HS-27A (cell line): ENCODE measurements at places on chromosomes 6 and 20.

- DNase-seq, result no peak
These were observed 305.7 kb downstream of the KIF16B start for GRCh38 chr20:16267526-16267925.

DNA sequence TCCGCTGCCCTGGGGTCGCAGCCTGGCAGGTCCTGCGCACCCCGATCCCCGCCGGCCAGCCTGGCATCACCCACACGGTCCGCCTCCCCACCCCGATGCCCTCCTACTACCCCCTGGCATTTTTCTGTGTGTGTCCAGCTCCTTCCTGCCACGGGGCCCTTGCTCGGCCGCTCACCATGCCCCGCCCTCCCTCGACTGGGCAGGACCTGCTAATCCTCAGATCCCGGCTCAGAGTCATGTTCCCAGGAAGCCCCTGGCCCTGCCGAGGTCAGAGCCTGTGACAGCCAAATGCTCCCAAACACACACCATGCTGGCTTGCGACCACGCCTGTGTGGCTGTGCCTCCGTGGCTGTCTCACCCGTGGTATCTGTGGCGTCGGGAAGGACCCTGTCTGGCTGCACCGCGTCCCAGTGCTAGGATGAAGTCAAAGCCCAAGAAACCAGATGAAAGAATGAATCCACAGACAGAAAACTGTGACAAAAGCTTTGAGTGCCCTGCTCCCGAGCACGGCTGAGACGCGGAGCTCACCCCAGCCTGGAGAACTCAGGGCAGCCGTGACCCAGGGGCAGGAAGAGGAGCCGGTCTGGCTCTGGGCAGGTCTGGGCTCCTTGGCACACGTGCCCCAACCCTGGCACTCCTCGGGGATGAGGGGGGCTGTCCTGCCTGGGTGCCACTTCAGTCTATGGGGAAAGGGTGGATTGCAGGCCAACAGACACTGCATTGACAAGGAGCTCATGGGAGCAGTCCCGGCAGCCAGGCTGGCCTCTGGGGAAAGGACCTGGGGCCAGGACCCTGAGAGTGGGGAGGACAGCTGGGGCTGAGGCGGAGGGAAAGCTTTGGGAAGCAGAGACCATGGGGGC lies 20.8 kb upstream of the SLCO4A1 start:
- DNase-seq, result no peak

DNA sequence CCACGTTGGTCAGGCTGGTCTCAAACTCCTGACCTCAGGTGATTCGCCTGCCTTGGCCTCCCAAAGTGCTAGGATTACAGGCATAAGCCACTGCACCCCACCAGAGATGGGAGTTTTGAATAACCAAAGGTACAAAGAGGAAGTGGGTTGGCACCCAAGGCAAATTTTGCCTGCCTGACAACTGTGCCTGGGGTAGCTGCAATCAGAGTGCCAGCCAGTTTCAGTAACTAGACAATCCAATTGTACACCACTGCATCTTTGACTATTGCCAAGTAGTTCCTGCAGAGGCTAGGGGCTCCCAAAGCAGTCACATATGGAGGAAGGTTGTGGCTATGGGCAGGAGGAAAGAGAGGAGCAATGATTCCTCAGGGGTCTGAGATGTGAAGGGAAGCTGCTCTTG lies 16.6 kb downstream of the ZC3H12D start:
- no peak for DNase-seq

DNA sequence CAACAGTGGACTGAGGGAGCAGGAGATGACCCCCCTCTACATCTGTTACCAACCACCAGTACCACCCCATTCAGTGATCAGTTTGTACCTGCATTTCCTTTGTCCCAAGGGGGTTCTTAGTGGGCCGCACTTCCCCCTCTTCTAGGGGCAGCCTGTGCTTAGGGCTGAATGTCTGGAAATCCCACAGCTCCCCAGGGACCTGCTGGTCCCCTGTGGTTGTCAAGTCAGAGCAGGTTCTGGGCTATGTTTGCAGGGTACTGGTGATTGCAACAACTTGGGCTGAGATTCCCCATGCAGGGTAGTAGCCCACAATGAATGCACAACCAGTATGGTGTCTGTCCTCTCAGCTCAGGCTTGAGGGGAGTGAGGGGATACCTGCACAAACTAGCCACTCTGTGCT lies 39.7 kb upstream of the COL10A1 start:
- DNase-seq, result no peak

DNA sequence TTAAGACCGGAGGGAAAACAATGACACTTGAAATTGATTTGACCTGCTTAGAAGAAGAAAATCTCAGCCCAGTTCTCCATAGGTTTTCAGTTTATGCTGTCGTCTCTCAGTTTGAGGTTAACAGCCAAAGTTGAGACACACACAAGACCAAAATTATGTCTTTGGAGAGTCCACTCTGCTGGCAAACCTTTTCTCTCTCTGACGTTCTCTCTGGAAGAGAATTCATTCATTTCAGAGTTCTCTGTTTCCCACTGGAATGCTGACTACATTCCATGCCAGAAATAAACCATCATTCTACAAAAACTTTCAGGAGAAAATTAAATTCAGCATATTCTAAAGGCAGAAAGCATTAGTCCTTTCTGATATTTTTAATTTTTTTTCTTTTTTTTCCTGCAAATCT lies 155.2 kb downstream of the TFAP2A start:
- no peak for DNase-seq

DNA sequence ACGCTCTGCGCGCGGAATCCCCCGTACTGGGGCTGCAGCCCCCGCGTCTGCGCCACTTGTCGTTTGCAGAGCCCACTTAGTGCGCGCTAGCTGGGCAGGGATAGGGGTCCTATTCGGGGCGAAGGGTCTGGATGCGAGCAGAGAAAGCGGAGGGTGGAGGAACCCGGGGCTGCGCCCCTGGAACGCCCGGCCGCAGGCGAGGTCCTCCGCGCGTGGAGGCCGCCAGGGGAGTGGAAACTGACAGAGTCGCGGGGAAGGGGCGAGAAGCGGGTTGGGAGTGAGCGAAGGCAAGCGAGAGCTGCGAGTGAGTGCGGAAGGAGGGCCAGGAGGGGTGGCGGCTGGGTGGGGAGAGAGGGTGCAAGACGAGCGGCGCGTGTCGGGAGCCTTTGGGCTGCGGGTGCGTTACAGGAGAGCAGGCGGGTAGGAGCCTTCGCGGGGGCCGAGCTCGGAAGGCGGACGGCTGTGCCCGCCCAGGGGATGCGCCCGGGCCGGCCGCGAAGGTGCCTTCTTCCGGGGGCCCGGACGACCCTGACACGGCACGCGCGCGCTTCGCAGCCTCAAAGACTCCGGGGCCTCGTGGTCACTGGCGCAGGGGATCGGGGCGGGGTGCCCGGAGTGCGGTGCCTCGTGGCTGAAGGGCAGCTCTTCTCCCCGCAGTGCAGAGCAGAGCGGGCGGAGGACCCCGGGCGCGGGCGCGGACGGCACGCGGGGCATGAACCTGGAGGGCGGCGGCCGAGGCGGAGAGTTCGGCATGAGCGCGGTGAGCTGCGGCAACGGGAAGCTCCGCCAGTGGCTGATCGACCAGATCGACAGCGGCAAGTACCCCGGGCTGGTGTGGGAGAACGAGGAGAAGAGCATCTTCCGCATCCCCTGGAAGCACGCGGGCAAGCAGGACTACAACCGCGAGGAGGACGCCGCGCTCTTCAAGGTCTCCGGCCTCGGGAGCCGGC lies 1.2 kb downstream of the IRF4 start:
- DNase-seq, result no peak

DNA sequence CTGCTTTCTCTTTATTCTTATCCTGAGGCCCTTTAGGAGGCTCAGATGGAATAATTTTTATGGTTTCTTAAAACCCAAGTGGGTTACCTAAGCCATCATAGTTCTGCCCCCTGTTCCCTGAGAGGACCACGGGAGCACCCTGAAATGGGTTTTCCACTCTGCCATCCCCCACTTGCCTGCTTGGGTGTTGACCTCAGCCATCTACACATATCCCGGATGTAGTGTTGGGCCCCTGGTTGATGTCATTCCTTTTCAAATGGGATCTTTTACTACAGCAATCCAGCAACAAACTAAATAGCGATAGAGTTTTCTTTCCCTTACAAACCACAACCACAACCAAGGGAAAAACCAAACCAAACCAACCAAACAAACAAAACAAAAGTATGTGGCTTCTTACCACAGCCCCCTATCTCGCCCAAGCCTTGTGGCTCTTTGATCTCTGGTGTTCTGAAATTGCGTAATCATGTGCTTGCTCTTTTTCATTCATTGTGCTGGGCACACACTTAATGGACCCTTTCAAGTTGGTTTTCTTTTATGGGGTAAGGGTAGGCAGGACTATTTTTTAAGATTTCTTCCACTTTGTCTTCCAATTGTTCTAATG lies 154.9 kb downstream of the ESR1 start:
- peak; percentile 15 for DNase-seq

DNA sequence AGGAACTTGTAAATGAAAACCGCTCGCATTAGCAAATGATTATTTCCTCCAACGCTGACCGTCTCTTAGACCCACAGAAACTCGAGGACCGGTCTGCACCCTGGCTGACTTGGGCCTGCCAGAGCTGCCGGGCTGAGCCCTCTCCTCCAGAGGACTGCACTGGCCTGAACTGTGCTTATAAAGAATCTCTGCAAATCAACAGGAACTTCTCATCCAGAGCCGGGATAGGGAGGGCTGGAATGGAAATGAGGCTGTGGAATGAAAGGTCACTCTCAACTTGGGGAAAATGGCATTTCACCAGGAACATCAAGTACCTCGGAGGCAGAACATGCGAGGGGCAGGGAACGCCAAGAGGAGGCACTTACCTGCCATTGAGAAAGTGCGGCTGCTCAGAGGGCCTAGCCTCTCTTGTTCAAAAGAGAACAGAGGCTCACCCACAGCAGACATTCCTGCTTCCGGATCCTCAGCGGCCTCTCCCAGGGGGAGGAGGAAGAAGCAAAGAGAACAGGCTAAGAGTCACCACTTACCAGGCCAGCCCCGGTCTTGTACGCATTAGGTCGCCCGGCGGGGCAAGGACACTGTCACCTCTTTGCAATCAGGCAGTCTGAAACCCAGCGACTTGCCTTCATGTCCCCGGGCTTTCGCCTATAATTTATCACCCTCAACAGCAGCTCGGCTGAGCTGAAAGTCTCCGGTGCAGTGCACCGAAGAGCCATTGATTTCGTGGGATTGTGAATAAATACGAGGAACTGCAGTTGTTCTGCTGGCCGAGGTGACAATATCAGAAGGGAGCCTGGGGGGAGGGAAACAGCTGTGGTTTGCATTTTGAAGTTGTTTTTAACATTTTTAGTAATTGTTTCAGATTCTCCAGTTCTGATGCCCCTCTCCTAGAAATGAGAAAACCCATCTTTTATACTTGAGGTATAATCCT lies 37.6 kb downstream of the ZMYND8 start:
- DNase-seq, result no peak

DNA sequence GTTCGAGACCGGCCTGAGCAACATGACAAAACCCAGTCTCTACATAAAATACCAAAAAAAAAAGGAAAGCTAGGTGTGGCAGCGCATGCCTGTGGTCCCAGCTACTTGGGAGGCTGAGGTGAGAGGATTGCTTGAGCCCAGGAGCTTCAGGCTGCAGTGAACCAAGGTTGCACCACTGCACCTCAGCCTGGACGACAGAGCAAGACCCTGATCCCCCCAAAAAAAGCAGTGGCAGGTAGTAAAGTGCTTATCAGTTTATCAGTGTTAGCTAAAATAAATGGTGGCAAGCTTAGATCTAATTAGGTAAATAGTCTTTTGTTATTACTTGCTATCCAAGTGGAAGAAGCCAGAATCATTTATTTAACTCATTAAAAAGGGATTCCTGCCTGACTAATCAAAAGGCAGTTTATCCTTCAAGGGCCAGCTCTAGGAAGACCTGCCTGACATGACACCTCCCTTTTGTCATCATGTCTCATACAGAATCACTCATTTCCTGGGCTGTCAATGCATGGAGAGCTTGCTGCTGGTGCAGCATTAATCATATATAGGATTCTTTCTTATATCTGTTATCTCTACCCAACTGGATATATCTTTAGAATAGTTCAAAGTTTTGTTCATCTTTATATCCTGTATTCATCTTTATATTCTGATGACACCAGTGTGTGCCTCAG lies 9.6 kb downstream of the DSTN start:
- no peak for DNase-seq

GRCh38 chr6:55293116-55293515 lies 34.2 kb upstream of the GFRAL start:
- no peak for DNase-seq

DNA sequence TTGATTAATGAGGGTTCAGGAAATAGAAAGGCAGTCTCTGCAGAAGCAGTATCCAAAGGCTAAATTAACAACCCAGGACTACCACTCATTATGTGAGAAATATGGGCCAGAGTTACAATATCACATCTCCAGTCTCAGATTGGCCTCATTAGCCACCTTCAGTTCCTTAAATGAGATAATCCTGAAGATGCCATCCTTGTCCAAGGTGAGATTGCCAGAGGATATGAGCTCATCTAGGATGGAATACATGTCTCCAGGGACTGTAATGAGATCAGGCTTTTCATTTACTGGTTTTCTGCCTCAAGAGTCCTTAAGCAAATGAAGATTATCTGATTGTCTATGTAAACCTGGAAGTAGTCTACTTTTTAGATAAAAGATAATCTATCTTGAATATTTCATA lies 196.3 kb downstream of the FUT9 start:
- DNase-seq, result no peak

- no peak for DNase-seq
These were observed 65.2 kb downstream of the EDN1 start for GRCh38 chr6:12355354-12355753.

DNA sequence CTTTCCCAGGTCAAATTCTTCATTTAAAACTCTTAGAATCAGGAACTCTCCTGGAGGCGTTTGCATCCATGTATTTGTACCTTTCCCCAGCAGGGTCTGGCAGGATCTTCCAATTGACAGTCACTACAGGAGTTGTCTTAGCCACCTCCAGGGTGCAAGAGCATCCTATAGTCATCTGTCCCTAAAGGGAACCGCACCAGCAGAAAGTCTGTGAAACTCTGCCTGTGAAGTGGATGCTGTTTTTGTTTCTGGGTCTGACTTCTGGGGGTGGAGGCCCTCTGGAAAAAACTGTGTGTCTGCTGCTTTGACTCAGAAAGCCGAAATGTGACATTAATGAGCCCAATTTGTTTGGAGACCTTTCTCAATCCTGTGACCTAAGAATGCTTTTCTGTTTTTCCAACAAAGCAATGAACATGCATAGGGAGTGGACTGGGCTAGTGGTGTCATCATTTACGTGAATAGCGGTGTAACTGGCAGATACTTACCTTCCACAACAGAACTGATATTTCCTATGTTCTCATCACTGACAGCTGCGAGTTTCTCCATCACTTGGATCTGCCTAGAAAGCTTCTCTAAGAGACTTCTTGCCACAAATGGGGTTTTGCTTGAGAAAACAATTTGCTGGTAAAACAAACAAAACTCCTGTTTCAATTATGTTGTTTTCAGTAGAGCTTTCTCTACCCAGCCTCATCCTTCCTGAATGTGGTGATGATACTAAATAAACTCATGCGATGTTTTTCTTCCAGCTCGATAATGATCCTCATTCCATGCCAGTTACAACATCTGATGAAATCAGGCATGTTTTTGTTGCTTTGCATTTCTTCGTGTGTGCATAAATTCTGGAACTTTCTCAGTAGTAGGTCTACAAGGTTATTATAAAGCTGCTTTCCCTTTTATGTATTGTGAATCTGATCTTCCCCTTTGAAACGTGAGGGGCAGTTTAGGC lies 33.3 kb upstream of the ARMH2 start:
- no peak for DNase-seq
